NCI-H187 treated with DMSO at 0.1 percent for 48 hours (cell line): ENCODE measurements at places on chromosomes 3 and 15.

GRCh38 chr3:9019259-9019961 is 56.1 kb upstream of the RAD18 start:
- no peak for DNase-seq

DNA sequence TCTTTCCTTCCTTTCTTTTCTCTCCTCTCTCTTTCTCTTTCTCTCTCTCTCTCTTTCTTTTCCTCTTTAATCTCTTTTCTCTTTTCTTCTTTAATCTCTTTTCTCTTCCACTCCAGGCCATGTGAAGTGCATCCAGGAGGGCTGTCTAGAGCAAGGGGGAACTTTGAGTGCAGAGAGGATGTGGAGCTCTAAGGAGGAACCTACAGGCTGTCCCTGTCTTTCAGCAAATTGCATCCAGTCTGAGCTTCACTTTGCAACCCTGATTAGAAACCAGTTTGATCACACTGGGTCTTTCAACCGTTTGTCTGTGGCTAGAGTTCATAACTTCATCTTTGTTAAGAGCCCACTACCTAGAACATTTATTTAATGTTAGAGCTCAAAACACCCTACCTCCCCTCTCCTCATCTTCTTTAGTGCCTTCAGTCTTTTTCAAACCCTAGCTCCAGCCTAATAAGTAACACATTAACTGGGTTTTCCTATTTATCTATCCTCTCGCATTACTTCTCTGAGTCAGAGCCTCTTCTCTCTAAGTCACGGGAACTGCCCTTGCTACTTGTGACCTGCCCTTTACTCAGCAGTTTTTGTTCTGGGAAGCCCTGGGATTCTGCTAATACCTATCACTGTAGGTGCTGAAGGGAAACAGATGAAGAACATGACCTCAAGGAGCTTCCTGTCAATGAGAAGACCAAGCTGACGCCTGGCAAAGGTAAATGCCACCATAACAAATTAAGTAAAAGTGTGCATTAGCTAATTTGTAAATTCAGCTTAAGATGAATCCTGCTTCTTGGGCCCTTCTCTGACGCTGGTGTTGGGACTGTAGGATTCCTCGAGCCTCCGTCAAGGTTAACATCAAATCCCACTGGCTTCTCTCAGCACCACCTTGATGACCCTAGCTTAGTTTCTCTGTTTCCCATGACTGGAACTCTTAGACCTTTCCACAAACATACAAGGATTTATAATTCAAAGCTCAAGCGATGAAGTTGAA is at the start of gene GCNT3:
Gene GCNT3, plus strand, starts transcription at position 508 of the 985 bp plus-strand sequence. CDS start 6,456 bp downstream, outside the sequence.
- DNase-seq, result no peak

DNA sequence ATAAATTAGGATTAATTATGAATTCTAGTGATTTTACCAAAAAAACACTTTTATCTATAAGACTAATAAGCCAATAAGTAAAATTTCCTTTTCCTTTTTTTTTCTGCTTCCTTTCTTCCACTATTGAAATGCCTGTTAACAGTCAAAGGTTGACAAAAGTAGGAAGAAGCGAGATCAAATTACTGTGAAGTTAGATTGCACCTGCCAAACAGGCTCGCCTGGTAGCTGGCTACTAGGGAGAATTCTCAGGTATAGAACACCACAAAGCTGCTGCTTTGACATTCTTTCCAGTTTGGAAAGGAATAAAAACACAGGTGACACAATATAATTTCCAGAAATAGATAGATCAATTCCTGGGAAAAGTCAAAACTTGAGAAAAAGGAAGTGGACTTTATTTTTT is 749.0 kb downstream of the NSUN3 start:
- DNase-seq, result no peak

- DNase-seq, result no peak
Measured at GRCh38 chr3:157693762-157694161, 190.5 kb upstream of the VEPH1 start.

- no peak for DNase-seq
Measured at GRCh38 chr15:84773716-84774115, 25.3 kb downstream of the ZNF592 start.

DNA sequence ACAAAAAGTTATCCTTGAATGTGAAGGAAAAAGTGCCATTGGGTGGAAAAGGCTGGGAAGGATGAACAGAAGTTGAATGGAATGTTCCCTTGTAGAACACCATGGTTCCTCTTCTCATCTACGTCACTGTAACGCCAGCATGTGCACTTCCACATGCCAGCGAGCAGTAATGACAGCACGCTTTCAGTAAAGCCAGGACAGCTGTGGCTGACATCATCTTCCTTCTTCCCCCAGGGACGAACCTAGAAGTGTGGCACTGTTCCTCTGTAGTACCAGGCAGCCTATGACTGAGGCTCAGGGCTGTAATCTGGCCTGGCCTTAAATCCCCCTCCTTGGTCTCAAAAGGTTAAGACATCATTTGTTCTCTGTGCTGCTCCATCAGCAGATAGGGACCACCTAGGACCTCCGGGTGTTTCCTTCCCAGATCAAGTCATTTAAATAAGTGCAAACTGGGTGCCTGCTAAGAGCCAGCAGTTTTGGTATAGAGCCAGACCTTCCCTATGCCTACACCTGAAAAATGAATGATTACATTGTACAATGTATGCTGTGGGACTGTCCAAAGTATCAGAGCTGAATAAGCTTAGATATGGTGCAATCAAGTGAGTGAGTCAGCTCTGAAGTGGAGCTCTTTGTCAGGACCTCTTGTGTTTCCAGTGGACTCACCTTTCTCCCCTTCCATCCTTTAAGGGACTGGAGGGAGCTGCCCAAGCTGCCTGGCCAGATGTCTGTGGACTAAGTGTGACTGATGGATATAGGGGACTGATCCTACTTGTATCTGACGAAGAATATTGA is 5.6 kb upstream of the SRPRB start:
- DNase-seq, result no peak

DNA sequence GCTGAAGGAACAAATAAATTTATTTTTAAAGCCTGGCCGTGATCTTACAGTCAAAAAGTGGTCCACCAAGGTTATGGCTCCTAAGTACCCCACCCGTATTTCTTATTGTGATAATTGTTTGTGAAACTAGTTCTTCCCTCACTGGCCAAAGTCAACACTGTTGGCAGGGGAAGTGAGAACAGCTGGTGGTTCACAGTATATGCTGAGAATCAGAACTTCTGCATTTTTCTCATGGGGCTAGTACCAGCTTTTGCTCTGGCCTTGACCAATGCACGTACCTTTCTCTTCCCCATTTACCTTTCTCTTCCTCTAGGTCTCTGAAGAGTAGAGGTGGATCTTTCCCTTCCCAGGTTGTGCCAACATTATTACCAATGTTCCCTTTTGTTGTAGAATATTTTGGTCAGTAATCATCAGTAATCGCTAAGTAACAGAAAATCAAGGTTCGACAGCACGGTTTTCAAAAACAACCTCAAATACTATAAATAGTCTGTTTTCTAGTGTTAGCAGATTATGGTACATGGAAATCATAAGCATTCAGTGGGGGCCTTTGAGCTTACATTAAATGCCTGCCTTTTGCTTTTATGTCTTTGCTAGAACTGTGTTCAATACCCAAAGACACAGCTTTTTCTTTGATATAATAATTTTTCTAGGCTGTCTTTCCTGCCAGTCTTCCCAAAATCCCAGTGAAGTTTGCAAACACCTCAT is 268.0 kb downstream of the LPP start:
- no peak for DNase-seq

- no peak for DNase-seq
Measured at GRCh38 chr3:159824333-159824732, 164.3 kb upstream of the IL12A start.

GRCh38 chr15:83289160-83289559 is 4.7 kb upstream of the BNC1 start:
- no peak for DNase-seq

- DNase-seq, result no peak
Measured at GRCh38 chr15:100867433-100867832, 12.2 kb upstream of the ALDH1A3 start.

- no peak for DNase-seq
Measured at GRCh38 chr15:85452436-85452835, 72.0 kb downstream of the AKAP13 start.

GRCh38 chr3:146646261-146646660 is 41.1 kb upstream of the PLSCR5 start:
- no peak for DNase-seq

- DNase-seq, result no peak
Measured at GRCh38 chr3:197597335-197597734, 41.6 kb upstream of the BDH1 start.

DNA sequence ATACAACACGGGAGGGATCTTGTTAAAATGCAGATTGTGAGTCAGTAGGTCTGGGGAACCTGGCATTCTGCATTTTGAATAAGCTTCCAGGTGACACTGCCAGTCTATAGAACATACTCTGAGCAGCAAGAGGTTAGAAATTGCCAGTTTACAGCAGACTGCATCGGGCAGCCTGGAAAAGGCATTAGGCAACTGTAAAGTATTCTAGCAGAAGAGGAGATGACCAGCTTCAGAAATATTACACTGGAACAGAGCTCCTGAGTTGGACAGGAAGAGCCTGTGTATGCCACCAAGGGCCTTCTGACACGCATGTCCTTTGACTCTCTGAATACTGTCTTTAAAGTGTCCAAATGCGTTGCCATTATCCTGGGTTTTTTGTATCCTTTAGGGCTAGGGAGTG is 2.5 kb upstream of the ACAN start:
- no peak for DNase-seq

- no peak for DNase-seq
Measured at GRCh38 chr3:51719410-51720025, 12.7 kb downstream of the GRM2 start.

GRCh38 chr3:98556164-98557130 is 24.7 kb downstream of the GPR15 start:
- no peak for DNase-seq

- DNase-seq, result no peak
Measured at GRCh38 chr15:62975515-62975914, 67.0 kb upstream of the TPM1 start.

DNA sequence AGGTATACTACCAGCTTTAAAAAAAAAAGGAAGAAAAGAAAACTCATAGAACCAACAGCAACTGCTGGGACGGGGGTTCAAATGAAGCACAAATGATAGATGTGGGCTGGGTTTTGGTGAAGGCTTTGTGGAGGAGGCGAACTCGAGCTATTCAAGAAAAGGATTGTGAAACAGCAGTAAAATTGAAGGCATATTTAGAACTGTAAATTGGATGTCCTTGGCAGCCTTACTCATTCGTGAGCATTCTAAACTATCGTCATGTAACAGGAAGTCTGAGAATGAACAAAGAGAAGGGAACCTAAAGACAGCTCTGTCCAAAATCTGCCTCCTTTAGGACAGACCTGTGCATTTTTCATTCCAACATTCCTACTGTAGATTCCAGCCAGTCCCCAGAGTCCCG is 97.8 kb downstream of the LARS2 start:
- no peak for DNase-seq

GRCh38 chr15:77507911-77508310 is 87.2 kb downstream of the HMG20A start:
- no peak for DNase-seq

GRCh38 chr15:79004336-79004735 is 59.5 kb upstream of the CTSH start:
- no peak for DNase-seq
